ENCODE measurements at places on chromosomes 5 and 9.
A peak's percentile ranks its signal among the peaks of the same experiment; 100 is the strongest.

DNA sequence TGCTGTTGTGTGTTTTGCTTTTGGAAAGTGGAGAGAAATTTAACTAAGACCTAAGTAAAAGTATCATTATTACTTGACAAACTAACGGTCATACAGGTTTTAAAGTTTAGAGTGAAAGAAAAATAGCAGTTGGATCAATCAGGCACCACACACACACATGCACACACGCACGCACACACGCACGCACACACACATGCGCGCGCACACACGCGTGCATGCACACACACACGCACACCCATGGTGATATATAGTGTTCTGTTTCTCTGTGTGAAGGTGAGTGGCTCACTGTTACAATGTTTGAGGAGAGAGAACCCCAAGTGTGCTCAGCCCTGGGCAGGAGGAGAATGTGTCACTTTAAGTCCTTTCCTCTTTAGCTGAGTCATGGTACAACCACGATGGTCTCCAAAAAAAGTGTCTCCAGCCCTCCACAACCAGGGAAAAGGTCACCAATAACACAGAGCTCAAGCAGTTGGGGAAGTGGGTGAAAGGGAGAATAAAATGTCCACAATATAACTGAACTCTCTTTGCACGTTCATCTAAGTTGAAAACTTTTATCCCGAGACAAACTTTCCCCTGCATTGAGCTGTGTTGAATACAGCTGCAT is 3.2 kb downstream of the ZNF366 start:
- no peak for DNase-seq

- no peak for DNase-seq
These were observed 242.5 kb downstream of the ARRDC3 start for GRCh38 chr5:91140657-91141056.

GRCh38 chr9:137552022-137552768 is 516 bp downstream of the MRPL41 start:
- DNase-seq = no peak

GRCh38 chr5:94397508-94397907 is 220.9 kb downstream of the KIAA0825 start:
- DNase-seq = no peak

- DNase-seq = no peak
These were observed 74.1 kb downstream of the SERINC5 start for GRCh38 chr5:80181618-80182211.

- DNase-seq = no peak
These were observed 394 bp downstream of the TLR4 start for GRCh38 chr9:117704597-117704996.

DNA sequence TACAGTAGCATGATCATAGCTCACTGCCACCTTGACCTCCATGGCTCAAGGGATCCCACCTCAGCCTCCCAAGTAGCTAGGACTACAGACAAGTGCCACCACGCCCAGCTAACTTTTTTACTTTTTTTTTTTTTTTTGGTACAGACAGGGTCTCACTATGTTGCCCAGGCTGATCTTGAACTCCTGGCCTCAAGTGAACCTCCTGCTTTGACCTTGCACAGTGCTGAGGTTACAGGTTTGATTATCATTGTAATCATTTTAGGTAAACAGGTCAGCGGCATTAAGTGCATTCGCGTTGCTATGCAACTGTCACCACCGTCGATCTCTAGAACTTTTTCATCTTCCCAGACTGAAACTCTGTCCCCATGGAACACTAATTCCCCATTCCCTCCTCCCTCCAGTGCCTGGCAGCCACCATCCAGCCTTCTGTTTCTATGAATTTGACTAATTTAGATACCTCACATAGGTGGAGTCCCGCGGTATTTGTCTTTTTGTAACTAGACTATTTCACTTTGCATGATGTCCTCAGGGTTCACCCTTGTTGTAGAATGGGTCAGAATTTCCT is 5.8 kb upstream of the CARD19 start:
- no peak for DNase-seq

DNA sequence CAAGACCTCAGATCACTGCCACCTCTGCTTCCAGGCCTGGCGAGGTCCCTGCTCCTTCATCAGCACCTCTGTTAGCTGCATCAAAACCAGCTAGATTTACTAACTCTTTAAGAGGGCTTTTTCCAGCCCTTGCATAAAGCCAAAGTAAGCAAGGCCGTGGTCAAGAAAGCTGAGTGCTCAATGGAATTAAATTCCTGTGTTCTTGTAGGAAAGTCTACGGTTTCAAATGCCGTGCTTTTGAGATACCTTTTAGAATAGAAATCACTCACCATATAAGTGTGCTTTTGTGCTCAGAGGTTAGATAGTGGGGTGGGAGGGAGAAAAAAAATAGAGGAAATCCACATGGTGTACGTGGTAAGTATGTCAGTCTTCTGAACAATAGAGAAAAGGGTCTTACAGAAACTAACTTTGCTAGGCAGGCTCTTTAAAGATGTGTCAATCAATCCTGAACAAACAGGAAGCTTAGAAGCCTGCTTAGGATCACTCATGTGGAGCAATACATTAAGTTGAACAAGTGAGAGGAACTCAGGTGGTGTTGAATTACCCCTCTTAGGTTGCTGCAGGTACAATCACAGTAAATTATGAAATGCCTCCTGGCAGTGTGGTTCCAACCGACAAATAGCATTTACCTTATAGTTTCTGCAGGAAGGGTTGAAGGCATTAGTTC is 79.7 kb downstream of the SEMA6A start:
- peak; percentile 55 for DNase-seq

- no peak for DNase-seq
These were observed 72.5 kb downstream of the STK10 start for GRCh38 chr5:172115541-172115982.

DNA sequence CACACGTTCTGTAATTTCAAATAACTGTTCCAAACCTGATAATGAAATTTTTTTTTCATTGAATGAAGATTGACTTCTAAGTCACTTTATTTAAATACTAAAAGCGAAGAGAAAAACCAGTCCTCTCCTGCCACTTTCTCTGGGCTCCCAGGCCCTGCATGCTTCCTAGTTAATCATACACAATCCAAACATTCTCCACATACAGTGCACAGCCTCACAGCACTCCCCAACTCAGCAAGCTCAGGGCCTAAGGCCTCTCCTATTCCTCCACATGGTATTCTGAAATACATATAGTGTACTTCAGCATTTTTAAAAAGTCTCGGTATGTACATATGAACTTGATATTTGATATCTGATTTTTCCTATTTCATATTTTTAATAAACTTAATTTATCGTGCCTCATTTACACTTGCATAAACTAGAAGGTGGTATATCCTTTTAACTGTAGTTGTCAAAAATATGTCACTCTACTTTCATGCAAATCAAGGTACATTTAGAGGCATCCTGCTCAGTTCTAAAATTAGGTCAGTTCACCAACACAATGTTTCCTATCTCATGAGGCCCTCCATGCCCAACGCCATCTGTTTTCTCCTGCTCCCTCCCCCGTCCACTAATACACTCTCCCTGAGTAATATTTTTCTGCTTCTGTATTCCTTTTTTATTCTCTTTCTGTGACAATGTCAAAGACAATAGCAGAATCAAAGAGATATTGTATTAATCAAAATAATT is 206.7 kb downstream of the ARRDC3 start:
- DNase-seq = no peak

DNA sequence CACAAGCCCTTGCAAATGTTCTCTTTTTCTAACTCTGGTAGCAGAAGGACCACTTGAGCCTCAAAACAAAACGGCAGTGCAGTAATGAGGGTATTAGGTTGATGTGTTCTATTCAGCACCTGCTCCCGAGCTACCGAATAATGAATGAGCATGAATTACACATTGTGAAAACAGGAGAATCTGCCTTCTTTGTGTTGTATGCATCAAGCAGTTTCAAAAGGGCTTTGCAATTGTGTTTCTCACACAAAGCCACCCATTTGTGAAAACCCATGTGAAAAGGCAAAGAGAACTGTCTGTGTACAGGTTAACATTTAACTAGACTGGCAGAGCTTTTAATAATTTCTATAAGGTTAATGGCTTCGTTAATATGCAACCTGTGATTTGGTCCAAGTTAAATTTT is 97.8 kb downstream of the STK32A start:
- peak; percentile 18 for DNase-seq

GRCh38 chr9:94644543-94644942 is 5.2 kb upstream of the FBP1 start:
- no peak for DNase-seq

- DNase-seq = no peak
These were observed at the start of gene UGT3A2 for GRCh38 chr5:36066540-36067210. Gene UGT3A2 (minus strand): TSS chr5:36066882. CDS start chr5:36066789, 93 bp downstream.

- no peak for DNase-seq
These were observed 18.1 kb upstream of the SYK start for GRCh38 chr9:90783552-90783951.

DNA sequence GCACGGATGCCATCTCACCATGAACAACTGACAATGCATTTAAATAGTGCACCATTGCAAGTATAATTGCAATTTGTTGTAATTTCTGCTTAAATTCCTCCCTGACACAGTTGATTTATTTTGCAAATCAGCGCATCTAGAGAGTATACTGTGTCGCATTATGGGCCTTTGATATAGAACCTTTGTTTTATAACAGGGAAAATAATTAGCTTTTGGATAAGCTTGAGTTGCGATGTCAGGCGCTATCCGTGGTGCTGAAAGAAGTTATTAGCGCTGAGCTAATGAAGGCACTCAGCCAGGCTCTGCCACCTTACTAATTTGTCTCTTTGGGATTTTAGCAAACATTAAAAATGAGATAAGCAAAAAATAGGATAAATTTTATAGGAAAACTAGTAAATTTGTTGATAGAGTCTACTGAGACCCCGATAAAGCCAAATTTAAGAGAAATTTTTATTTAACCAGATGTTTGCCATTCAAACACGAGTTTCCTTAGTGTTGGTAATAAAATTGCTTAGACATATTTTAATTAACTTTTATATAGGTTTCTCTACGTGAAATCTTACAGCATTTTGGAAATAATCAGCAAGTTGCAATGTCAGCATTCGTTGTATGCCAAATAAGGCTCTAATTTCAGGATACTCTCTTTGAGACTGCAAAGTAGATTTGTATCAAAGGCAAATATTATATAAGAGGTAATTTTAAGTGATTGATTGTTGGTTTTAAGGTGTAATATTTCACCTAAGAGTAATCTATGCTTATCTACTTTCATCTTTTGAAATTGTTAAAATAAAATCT is 355.5 kb downstream of the TLR4 start:
- DNase-seq = no peak

DNA sequence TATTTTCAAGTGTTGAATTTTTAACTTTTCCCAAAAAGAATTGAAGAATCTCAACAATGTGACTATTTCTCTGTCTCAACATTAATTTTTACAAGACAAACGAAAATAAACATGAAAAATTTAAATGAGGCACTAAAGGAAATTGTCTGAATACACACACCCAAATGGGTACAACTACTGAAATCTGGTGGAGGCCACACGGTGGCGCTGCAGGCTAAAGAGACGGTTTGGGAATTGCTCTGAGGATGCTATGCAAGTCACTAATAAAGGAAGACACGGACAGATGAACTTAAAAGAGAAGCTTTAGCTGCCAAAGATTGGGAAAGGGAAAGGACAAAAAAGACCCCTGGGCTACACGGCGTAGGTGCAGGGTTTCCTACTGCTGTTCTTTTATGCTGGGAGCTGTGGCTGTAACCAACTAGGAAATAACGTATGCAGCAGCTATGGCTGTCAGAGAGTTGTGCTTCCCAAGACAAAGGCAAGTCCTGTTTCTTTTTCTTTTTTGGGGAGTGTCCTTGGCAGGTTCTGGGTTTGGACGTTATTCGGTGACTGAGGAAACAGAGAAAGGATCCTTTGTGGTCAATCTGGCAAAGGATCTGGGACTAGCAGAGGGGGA is at the start of gene PCDHB10:
Gene PCDHB10, plus strand, starts transcription at position 244 of the 616 bp plus-strand sequence. Its CDS starts 200 bp downstream, at position 444.
- no peak for DNase-seq

DNA sequence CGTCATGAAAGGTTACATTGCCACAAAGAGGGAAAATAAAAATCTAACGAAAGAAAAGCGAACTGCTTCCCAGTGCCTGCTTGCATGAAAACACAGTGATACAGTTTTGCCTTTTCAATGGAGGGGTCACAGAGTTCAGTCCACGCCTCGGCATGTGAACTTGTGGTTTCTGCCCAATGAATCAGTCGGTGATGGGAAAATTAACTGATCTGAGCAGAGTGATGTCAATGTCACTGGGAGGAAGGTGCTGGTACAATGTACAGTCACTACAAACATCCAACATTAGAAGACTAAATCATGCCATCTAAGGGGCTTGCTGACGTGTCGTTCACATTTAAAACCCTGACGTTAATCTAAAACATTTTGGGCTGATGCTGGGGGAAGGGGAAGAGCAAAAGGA is 151.8 kb upstream of the MSX2 start:
- no peak for DNase-seq

- DNase-seq = no peak
These were observed 11.4 kb upstream of the SPINK4 start for GRCh38 chr9:33228606-33229005.

- DNase-seq = no peak
These were observed 23.1 kb downstream of the IRF1 start for GRCh38 chr5:132467287-132467984.

GRCh38 chr5:16464664-16465543 is 696 bp downstream of the ZNF622 start:
- no peak for DNase-seq

DNA sequence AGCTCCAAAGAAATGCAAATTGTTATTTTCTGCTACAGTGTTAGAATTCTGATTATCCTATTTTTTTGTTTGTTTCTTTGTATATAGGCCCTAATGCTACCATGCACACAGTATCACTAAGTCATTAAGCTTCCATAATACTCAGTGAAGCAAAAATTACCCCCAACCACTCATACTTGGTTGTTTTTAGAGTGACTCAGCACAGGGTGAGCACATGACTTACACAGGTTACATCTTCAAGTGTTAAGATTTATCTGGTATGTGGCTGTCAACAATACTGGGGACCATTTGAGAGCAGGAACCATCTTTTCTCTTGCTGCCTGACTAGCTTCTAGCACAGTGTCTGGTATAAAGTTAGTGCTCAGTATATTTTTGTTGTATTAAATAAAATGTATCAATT is 255.8 kb upstream of the SLC24A2 start:
- DNase-seq = no peak

DNA sequence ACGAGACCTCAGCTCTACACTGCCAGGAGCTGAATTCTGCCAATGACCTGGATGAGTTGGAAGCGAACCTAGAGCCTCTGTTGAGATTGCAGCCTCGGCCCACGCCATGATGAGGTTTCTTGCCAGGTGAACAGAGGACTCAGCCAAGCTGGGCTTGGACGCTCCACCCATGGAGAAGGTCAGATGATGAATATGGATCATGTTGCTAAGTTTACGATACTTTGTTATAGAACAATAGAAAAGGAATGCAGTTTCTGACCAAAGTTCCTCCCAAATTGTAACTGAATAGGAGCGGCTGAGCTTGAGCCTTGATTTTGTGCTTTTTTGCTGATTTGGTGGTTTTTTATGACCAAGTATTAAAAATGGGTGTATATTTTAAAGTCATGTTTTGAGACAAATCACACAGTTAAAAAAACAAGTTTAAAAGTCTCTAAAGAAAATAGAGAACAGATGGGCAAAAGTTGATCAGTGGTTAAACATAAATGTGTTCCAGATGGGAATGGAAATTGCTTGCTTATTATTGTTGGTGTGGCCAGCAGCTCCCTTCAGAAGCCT is 32.9 kb downstream of the ROPN1L start:
- DNase-seq = no peak

- DNase-seq = no peak
These were observed 87.9 kb upstream of the FAM169A start for GRCh38 chr5:74953937-74954720.

- no peak for DNase-seq
These were observed 3.7 kb upstream of the CCL19 start for GRCh38 chr9:34694811-34695210.

GRCh38 chr5:133559960-133560359 is 52.4 kb downstream of the FSTL4 start:
- no peak for DNase-seq

GRCh38 chr9:101342595-101342994 is 42.2 kb downstream of the BAAT start:
- DNase-seq = no peak

GRCh38 chr5:66828548-66829357 is 232.6 kb downstream of the MAST4 start:
- DNase-seq = no peak

All from NCI-H2081 treated with DMSO at 0.1 percent for 48 hours (cell line).